ENCODE measurements at places on chromosomes 13 and 19.

GRCh38 chr13:49546561-49546960, 38.8 kb downstream of the RCBTB1 start:
- DNase-seq: no peak

- no peak for DNase-seq
Observed at GRCh38 chr19:34217952-34218817, 36.2 kb upstream of the GARRE1 start.

DNA sequence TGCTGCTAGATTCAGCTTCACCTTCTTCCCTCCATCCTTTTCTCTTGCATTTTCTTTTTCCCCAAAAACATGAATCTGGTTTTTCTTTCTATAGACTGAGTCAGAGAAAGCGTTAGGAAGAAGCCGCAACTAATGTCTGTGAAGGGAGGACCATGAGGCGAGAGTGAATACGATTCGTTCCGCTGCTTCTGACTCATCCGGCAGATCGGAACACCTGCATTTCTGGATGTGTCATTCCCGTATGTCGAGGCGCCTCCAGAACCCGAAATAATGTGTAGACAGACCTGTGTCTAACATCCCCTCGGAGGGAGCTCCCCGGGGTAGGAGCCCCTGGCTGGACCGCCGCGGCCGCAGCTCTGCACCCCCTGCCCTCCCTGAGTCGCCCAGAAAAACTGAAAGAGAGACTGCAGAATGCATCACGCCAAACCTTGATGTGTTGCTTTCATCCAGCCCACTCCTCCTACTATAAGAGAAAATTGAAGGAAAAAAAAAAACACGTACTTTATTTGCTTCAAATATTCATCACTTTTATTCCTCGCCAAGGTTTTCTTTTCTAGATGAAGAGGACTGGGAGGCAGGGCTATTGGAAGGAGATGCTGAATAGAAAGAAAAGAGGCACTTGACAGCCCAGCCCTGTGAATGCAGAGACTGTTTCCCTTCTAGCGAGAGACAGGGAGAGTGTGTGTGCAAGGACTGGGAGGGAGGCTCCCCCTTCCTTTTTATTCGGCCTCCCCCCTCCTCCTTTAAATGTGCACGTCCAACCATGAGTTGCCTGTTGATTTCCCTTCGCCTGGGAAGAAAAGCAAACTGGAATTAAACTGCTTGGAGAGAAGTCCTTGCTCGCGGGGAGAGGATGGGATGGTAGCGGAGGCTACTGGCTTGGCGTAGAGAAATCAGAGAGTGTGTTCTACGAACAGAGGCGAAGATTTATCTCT, 616 bp upstream of the PCDH17 start:
- DNase-seq: peak; percentile 23

DNA sequence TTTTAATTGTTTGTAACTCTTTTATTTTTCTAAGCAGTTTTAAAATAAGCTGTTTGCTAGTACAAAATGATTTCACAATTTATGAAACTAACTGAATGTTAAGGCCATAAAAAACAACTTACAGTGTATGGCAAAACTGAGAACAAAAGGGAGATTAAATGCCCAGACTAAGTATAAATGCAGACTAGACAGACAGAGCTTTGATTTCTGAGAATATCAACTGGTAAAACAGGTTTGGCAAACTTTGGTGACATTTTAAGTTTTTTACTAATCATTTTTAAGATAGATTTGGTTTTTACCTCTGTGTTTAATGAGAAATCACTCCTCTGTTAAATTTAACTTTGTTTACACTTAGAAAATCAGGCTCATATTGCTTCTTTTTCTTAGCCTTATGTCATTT, 127.5 kb upstream of the KLF5 start:
- DNase-seq: no peak

- DNase-seq: no peak
Observed at GRCh38 chr19:54422136-54422535, 6.9 kb downstream of the TTYH1 start.

DNA sequence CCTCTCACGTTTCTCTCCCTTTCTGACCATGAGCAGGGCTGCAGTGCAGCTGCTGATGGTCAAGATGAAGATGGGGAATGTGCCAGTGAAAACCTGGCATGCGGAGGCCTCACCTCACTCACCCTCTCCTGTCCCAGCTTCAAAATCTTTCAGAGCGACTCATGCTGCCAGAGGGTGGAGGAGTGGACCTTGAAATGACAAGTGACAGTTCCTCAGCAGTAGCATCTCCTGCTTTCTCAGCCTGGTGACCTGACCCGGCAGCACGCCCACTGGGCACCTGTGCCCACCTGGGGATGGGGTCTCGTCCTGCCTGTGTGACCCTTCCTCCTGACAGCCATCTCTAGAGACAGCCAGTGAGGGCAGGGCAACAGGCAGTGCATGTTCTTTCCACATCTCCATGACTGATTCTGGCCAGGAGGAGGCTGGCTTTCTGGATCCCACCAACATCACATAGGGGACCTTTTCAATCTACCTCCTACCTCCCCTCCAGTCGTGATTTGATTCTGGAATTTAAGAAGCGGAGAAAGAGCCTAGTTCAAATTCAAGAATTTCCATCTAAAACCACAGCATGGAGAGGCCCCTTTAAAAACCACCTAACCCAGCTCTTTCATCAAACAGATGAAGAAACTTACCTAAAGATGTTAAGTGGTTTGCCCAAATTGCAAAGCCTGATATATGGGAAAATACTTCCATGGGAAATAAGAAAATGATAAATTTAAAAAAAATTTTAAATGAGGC, 45.8 kb downstream of the RFX2 start:
- no peak for DNase-seq

- peak; percentile 93 for DNase-seq
Observed at GRCh38 chr19:51552996-51553725, 17.9 kb upstream of the ZNF175 start.

GRCh38 chr19:58428617-58429016, 11.3 kb downstream of the ZNF132 start:
- no peak for DNase-seq

- no peak for DNase-seq
Observed at GRCh38 chr19:37876032-37876431, 30.4 kb downstream of the WDR87 start.

DNA sequence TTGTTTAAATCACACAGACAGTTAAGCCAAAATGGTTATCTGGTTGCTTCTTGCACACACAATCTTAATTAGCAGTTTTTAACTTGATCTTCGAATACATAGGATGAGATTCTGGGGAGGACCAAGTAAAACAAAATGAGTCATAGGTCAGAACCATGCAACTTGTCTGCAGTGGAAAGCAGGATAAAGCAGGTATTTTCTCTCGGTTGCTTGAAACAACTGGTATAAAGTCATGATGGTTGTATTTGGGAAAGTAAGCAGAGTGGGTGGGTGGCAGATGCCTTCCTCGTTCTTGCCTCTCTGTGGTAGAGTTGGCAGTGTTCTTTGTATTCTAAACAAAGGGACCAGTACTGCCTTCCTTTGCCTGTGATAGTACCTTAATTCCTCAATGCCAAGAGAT, 167.0 kb downstream of the COG6 start:
- no peak for DNase-seq

DNA sequence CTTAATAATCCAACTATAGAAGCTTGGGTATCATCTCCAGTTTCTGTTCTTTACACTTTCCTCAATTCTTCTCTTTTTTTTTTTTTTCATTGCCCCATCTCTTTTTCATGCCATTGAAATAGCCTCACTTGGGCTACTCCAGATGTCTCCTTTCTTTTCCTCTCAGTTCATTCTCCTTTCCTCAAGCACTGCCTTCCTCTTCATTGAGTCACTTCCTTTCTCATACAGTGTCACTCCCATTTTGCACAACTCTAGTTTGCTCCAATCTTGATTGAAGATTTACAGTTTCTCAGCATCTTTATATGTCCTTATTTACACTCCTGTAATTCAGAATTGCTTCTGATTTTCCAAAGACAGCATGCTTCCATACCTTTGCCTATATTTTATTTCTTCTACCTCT, 61.3 kb downstream of the IPO5 start:
- DNase-seq: no peak

GRCh38 chr19:47657719-47658118, 48.8 kb downstream of the BICRA start:
- no peak for DNase-seq

DNA sequence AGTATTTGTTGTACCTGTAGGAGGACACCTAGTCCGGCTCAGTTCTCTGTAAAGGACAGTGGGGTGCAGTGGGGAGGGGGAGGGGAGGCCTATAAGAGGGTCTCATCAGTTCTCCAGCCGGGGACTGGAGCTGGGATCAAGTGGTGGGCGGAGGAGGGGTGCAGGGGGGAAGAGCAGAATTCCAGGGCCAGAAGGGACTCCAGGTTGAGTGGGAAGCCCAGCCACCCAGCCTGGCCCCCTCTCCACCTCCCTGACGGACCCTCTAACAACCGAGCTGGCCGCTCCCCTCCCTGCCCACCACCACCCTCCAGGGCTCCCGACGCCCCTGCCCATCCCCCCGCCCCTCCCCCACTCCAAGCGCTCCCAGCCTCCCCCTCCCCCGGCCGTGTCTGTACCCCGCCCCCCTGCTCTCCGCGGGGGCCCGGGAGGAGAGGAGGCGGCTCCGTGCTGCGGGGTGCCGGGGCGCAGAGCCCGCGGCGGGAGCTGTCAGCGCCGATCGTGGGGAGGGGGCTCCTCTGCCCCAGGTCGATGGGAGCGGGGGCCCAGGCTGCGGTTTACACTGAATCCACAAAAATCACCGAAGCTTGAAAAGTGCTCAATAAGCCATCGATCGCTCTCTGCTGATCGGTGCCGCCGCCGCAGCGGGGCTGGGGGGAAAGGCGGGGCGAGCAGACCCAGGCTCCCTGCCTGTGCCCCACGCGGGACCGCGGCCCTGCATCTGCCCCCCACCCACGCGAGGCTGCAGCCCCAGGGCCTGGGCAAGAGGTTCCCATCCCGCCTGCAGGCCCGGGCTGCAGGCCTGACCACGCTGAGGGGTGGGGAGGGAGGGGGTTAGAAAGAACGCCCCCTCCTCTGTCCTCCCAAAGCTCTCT, 34.6 kb upstream of the ONECUT3 start:
- DNase-seq: no peak

GRCh38 chr13:71039440-71039839, 827.6 kb downstream of the DACH1 start:
- no peak for DNase-seq

GRCh38 chr13:73657821-73658540, 476.2 kb downstream of the KLF12 start:
- DNase-seq: no peak

DNA sequence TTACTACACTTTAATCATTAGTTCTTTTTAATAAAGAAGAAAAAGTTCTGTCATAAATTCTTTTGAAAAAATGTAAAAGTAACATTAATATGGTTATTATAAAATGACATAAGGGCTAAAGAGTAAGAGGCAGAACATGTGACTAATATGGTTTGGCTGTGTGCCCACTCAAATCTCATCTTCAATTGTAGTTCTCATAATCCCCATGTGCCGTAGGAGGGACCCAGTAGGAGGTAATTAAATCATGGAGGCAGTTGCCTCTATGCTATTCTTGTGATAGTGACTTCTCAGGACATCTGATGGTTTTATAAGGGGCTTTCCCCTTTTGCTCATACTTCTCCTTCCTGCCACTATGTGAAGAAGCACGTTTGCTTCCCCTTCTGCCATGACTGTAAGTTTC, 104.5 kb downstream of the UGGT2 start:
- DNase-seq: no peak

DNA sequence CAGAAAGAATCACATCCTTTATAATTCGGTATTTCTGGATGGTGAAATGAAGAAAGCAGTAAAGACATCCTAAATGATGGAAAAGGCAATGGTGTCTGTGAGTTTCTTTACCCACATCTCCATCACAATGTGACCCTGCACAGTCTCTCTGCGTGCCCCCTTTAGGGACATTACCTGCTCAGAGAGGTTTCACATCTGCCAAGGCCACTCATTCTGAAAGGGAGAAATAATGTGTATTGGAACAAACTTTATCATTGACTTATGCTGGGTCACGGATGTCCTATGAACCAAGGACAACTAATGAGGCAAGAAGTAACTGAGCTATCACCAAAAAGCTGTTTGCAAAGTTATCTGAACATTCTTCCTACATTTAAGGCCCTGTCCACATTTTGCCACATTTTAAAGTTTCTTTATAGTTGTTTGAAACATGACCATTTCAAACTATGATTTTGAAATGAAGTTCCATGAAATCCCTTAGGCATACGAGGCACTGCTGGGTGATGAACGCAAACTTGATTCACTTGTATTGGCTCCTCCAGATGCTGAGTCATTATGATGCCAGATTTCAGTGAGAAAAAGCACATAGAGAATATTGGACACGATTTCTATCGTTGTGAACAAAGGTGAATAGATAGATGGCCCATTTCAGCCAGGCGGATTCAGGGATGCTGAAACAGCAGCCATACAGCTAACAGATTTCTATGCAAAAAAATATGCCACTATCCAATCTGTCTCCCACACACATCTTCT, 63.5 kb upstream of the HMGB1 start:
- DNase-seq: no peak

GRCh38 chr13:110354123-110354627, 47.1 kb downstream of the COL4A2 start:
- DNase-seq: no peak

- DNase-seq: no peak
Observed at GRCh38 chr13:72798817-72799216, 16.9 kb downstream of the PIBF1 start.

GRCh38 chr13:50168786-50169185, 153.5 kb downstream of the KCNRG start:
- DNase-seq: no peak

GRCh38 chr13:20160306-20161274, at the start of gene GJA3:
Gene GJA3, minus strand, starts transcription at chr13:20161052. Its CDS starts 17,764 bp downstream, at chr13:20143288.
- peak; percentile 82 for DNase-seq

All from nephron progenitor cell (in vitro differentiated cells).